T-helper 9 cell (primary cell): ENCODE measurements at places on chromosomes 4 and X.

GRCh38 chrX:119502727-119503483, 34.7 kb downstream of the SLC25A5 start:
- DNase-seq = no peak

DNA sequence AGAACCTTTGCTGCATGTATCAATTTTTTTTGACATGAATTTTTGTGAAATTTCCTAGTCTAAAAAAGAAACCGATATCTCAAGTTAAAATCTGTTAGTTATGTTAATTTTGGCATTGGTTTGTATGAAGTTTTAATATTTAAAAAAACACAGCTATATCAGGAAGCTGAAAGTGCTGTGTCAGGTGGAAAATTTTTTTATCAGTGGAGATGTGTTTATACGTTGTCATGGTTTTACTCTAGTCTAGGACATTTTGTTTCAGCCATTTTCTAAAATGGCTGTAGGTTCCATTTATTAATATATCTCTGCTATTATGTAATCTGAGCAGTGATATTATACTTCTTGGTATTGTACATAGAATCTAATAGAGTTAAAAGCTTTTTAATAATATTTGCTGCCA, 34.2 kb downstream of the OCRL start:
- no peak for DNase-seq

DNA sequence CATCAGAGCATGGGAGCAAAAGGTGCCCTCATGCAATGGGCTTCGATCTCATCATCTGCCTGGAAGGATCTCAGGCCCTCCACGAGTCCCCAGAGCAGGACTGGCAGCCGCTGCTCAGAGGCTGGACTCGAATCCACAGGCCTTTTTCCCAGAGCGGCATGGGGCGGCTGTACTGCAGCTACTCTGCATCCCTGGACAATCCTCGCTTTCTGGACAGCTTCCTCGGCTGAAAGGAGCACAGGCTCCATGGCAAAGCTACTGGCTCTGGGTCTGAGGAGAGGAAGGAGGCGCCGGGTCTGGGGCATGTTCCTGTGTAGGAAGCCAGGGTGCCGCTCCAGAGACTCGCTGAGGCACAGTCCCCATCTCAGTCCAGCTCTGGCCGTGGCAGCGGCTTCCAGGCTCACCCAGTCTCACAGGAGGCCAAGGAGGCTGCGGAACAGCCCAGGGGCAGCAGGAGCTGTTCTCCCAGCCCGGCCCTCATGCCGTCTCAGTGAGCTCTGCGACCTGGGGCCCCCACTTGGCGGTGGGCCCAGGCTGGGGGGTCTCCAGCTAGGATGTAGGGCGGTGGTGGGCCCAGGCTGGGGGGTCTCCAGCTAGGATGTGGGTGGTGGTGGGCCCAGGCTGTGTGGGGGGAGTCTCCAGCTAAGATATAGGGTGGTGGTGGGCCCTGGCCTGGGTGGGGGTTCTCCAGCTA, 2.7 kb upstream of the SPON2 start:
- no peak for DNase-seq

DNA sequence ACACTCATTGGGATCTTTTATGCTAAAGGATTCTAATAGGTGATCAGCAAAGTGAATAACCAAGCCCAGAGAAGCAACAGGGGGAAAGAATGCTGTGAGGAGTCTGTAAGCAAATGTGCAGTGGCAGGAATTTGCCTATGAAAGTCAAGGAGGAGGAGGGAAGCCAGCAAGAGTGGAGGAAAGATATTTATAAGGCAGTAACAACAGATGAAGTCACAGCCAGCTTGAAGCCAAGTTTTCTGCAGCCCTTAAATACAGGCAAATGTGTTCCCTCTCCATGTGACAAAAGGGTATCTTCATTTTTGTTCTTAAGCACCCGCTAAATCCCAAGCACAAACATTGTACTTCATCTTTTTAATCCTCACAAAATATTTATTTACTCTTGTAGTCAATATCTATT, 275.0 kb upstream of the CLNK start:
- no peak for DNase-seq

DNA sequence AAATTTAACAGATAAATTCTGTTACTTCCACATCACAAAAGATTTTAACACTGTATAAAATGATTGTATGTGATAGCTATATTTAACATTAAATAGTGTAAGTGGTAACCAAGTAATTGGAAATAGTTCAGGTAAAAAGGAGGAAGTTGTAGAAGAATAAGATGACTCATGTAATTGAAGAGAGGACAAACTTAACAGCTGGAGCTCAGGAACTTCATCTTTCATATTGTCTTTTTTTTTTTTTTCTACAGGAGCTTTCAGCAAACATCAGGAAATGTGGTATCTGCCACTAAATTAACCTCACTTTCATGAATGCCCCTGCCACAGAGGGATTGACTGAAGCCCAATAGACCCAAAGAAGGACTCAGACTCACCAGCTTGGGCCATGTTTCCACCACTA, 188.4 kb upstream of the VEGFC start:
- no peak for DNase-seq

DNA sequence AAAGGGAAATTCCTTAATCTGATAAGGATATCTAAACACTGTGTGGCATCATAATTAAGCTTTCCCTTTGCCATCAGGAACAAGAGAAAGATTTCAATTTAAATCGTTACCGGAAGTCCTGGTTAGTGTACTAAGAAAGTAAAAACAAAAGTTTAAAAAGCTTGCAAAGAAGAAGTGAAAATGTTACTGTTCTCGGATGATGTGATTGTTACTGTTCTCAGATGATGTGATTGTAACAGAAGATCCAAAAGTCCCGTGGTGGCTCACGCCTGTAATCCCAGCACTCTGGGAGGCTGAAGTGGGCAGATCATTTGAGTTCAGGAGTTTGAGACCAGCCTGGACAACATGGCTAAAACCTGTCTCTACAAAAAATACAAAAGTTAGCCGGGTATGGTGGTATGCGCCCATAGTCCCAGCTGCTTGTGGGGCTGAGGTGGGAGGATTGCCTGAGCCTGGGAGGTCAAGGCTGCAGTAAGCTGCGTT, 62.5 kb downstream of the RGS12 start:
- DNase-seq = no peak

- no peak for DNase-seq
These were observed 168.8 kb downstream of the ATRX start for GRCh38 chrX:77617206-77617605.

DNA sequence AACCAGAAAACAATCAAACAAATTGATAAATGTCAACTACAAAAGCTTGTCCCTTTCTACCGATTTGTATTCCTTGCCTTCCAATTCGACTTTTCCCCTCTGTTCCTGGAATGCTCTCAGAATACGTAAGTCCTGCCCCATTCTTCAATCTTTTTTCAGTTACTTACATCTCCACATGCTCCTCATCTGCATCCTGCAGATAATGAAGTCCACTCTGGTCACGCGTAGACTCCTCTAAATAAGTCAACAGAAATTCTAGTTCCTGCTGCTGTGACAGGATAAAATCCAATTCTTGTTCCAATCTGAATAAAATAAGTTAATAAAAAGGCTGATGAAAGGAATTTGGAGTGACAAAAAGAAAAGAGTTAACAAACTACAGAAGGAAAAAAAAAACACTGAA, 34.4 kb upstream of the RBM41 start:
- no peak for DNase-seq

DNA sequence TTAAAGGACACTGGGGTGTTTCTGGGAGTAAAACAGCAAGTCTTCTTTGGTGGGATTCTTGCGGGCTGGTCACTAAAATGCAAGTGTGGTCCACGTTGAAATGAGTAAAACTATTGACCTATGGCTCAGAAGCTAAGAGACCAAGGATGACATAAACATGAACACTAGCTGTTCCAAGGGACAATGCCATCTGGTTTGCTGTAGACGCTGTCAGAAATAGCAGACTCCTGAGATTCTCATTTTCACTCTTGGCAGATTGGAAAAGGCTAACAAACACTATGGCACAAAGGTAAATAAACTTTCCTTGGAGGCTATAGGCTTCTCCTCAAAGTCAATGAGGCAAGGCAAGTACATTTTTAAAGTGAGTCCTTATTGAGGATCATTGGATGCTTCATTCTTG, 343.6 kb downstream of the KCNIP4 start:
- no peak for DNase-seq

- DNase-seq = no peak
These were observed 49.6 kb downstream of the KLF8 start for GRCh38 chrX:56281789-56282188.

- DNase-seq = no peak
These were observed 20.2 kb downstream of the GYG2 start for GRCh38 chrX:2848871-2849301.

DNA sequence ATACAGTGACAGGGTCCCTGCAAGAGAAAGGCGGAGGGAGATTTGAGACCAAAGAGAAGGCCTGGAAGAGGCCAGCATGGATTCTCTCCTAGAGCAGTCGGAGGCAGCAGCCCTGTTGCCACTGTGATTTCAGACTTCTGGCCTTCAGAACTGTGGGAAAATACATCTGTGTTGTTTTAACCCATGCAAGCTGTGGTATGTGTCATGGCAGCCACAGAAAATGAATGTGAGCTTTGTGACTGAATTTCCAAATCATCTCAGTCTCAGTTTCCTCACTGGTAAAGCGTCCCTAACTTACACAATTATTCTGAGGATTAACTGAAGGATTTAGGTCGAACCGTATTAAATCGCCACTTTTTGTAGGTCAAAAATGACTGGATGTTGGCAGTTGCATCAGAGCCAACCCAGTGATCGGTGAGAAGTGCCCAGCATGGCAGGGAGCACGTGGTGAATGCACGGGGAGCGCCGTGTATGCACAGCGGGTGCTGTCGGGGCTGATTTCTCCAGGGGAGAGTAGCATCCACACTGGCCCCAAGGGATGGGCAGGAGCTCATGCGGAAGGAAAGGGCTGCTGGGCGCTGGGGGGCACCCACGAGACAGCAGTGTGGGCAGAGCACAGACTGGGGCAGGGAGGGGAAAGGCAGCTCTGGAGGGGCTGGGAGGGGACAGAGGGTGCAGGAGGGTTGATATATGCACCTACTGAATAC, 23.8 kb upstream of the NSG1 start:
- no peak for DNase-seq

- peak; percentile 4 for DNase-seq
These were observed 22.1 kb downstream of the YIPF7 start for GRCh38 chr4:44629280-44629866.

GRCh38 chr4:165583341-165583740, 204.5 kb downstream of the CPE start:
- no peak for DNase-seq

- DNase-seq = peak; percentile 64
These were observed 203.3 kb downstream of the OR13H1 start for GRCh38 chrX:131747173-131747572.

GRCh38 chr4:40629401-40630334, at the start of gene RBM47:
Gene RBM47, minus strand, starts transcription at chr4:40629864. Its CDS starts 190,971 bp downstream, at chr4:40438893.
- DNase-seq = no peak
